ENCODE measurements at places on chromosomes 3 and 15. TPM values are rescaled to one million over a fixed set of nuclear protein-coding genes. Genes with fewer than 3 reads are reported as not detected.

- H3K36me3 ChIP-seq, result no peaks in the 10 kb centered on the region
- no peak for DNase-seq
- no peaks in the 10 kb centered on the region for H3K27me3 ChIP-seq
- H3K4me3 ChIP-seq, result no peak overlapping the region
Measured at GRCh38 chr3:73669260-73669659, 44.5 kb upstream of the PDZRN3 start.

- H3K36me3 ChIP-seq, result no peaks in the 10 kb centered on the region
- no peak for DNase-seq
- H3K4me1 ChIP-seq, result no peaks in the 10 kb centered on the region
- H3K27me3 ChIP-seq, result no peaks in the 10 kb centered on the region
- no peak overlapping the region for H3K27ac ChIP-seq
Measured at GRCh38 chr3:148206446-148206845, 491.3 kb upstream of the AGTR1 start.

THBS1 gene
- total RNA-seq, result 92.2 TPM

GRCh38 chr3:32249184-32249782 lies 10.8 kb downstream of the CMTM8 start:
- H3K4me1 ChIP-seq, result peaks cover 5% of the 10 kb centered on the region
- no peaks in the 10 kb centered on the region for H3K36me3 ChIP-seq
- DNase-seq, result no peak
- no peaks in the 10 kb centered on the region for H3K27me3 ChIP-seq
- H3K27ac ChIP-seq, result no peak overlapping the region

ACTC1 gene
- 1.1 TPM for total RNA-seq

GRCh38 chr15:65006876-65007275 lies 17.2 kb upstream of the SPG21 start:
- no peak overlapping the region for H3K4me3 ChIP-seq
- H3K27me3 ChIP-seq, result no peaks in the 10 kb centered on the region
- DNase-seq, result no peak
- no peak overlapping the region for H3K27ac ChIP-seq

MAP1A gene
- 27.1 TPM for total RNA-seq

DNA sequence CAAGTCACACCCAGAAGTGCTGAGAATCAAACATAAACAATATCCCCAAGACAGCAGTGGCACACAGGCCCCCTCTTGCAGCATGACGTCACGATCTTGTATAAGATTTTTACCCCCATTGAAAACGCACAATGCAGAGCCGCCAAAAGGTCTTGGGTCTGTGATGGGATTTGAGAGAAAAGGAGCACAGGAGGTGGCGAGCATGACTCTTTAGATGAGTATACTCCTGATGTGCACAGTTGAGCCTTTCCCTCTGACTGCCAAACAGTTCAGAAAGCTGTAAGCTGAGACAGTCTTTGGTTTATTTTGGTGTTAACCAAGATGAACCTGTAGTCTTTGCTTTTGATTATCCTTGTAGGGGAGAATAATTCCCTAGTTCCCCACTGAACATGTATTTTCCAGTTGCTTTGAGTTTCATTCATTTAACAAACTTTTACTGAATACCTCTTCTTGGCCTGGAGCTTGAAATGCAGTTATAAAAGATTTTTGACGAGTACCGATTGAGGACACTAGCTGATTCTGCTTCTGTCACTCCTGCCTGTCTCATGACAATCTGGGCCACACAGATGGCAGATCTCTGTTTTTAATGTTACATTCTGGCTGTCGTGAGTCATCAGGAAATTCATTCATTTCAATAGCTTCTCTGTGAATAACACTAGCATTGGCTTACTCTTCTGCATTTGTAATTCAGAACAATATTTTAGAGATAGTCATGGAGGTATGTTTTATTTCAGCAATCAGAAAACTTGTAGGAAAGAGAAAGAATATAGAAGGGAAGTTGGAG lies 28.9 kb downstream of the CFAP91 start:
- no peak overlapping the region for H3K4me3 ChIP-seq
- no peaks in the 10 kb centered on the region for H3K4me1 ChIP-seq
- peaks cover 5% of the 10 kb centered on the region for H3K36me3 ChIP-seq
- no peak overlapping the region for H3K27ac ChIP-seq
- no peaks in the 10 kb centered on the region for H3K27me3 ChIP-seq

GRCh38 chr3:126544596-126545281 lies 14.0 kb downstream of the C3orf22 start:
- H3K27me3 ChIP-seq, result peaks cover 6% of the 10 kb centered on the region
- H3K36me3 ChIP-seq, result no peaks in the 10 kb centered on the region
- H3K4me1 ChIP-seq, result no peaks in the 10 kb centered on the region
- no peak overlapping the region for H3K27ac ChIP-seq
- DNase-seq, result peak; percentile 38

ALG1L2 gene
- 1.7 TPM for total RNA-seq

- no peak overlapping the region for H3K4me3 ChIP-seq
- no peak for DNase-seq
- H3K27ac ChIP-seq, result no peak overlapping the region
- H3K36me3 ChIP-seq, result no peaks in the 10 kb centered on the region
Measured at GRCh38 chr3:171712171-171712938, 97.9 kb downstream of the PLD1 start.

- H3K4me3 ChIP-seq, result no peak overlapping the region
- H3K36me3 ChIP-seq, result no peaks in the 10 kb centered on the region
- no peak for DNase-seq
- H3K4me1 ChIP-seq, result peaks cover 30% of the 10 kb centered on the region
- no peak overlapping the region for H3K27ac ChIP-seq
Measured at GRCh38 chr3:48476426-48477053, 27.4 kb downstream of the SHISA5 start.

DNA sequence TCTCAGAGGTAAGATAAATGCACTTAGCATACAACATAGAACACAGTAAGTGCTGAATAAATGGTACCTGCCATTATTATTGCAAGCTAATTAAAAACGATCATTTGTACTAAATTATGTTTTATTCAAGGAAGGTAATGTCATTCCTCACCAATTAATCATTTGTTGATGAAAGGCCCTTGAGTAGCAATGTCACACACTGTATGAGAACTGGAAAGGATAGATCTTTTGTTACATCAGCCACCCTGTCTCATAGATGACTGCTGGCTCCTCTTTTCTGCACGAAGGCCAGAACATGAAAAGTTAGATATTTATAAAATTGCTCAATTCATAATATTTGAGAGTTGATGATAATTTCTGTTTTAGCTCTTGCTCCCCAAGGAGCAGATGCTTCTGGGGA lies 415.4 kb downstream of the RBMS3 start:
- DNase-seq, result no peak
- no peak overlapping the region for H3K4me3 ChIP-seq
- no peaks in the 10 kb centered on the region for H3K36me3 ChIP-seq
- H3K27ac ChIP-seq, result peak overlapping the region; percentile 89

GRCh38 chr3:10419637-10420232 lies 85.7 kb downstream of the ATP2B2 start:
- no peaks in the 10 kb centered on the region for H3K4me1 ChIP-seq
- no peaks in the 10 kb centered on the region for H3K27me3 ChIP-seq
- H3K36me3 ChIP-seq, result no peaks in the 10 kb centered on the region
- DNase-seq, result no peak
- H3K4me3 ChIP-seq, result no peak overlapping the region

GRCh38 chr3:120203016-120203415 lies 82.0 kb downstream of the GPR156 start:
- peak; percentile 3 for DNase-seq
- no peaks in the 10 kb centered on the region for H3K4me1 ChIP-seq
- no peaks in the 10 kb centered on the region for H3K36me3 ChIP-seq
- H3K27ac ChIP-seq, result no peak overlapping the region

DNA sequence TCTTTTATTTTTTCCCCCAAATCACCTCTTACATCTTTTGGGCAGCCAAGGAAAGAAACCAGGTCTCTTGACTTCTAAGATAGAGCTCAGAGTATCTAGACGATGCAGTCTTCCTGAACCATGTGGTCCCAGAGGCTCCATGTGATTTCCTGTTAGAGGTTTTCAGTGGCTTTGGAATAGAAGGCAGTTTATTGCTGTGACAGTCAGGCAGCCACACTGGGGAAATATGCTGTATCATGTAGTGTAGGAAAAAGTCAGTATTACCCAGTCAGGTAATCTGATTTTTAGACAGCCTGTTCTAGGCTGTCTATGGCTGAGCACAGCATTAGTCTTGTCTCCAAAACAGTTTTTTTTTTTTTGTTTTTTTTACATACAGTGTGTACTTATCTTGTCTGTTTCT lies 294.3 kb downstream of the THSD4 start:
- no peaks in the 10 kb centered on the region for H3K27me3 ChIP-seq
- DNase-seq, result no peak
- no peak overlapping the region for H3K4me3 ChIP-seq
- no peak overlapping the region for H3K27ac ChIP-seq
- peaks cover 20% of the 10 kb centered on the region for H3K4me1 ChIP-seq

GRCh38 chr3:152196782-152197181 lies 71.9 kb upstream of the MBNL1 start:
- no peak overlapping the region for H3K27ac ChIP-seq
- H3K27me3 ChIP-seq, result no peaks in the 10 kb centered on the region
- no peak overlapping the region for H3K4me3 ChIP-seq

- no peak overlapping the region for H3K27ac ChIP-seq
- no peaks in the 10 kb centered on the region for H3K36me3 ChIP-seq
- DNase-seq, result no peak
- no peak overlapping the region for H3K4me3 ChIP-seq
- H3K4me1 ChIP-seq, result no peaks in the 10 kb centered on the region
- H3K27me3 ChIP-seq, result no peaks in the 10 kb centered on the region
Measured at GRCh38 chr3:116300226-116300625, 145.1 kb downstream of the LSAMP start.

GRCh38 chr3:172043766-172044165 lies 4.4 kb downstream of the FNDC3B start:
- peaks cover 41% of the 10 kb centered on the region for H3K4me1 ChIP-seq
- H3K4me3 ChIP-seq, result no peak overlapping the region
- no peaks in the 10 kb centered on the region for H3K36me3 ChIP-seq
- H3K27ac ChIP-seq, result no peak overlapping the region

GRCh38 chr15:57824186-57824585 lies 117.7 kb downstream of the POLR2M start:
- H3K27ac ChIP-seq, result no peak overlapping the region
- H3K4me1 ChIP-seq, result no peaks in the 10 kb centered on the region
- no peaks in the 10 kb centered on the region for H3K36me3 ChIP-seq
- no peak overlapping the region for H3K4me3 ChIP-seq
- H3K27me3 ChIP-seq, result no peaks in the 10 kb centered on the region
- no peak for DNase-seq

GRCh38 chr3:133949438-133949837 lies 53.8 kb upstream of the RAB6B start:
- H3K27ac ChIP-seq, result no peak overlapping the region
- H3K4me3 ChIP-seq, result no peak overlapping the region
- H3K36me3 ChIP-seq, result no peaks in the 10 kb centered on the region
- peaks cover 3% of the 10 kb centered on the region for H3K4me1 ChIP-seq
- no peak for DNase-seq

DNA sequence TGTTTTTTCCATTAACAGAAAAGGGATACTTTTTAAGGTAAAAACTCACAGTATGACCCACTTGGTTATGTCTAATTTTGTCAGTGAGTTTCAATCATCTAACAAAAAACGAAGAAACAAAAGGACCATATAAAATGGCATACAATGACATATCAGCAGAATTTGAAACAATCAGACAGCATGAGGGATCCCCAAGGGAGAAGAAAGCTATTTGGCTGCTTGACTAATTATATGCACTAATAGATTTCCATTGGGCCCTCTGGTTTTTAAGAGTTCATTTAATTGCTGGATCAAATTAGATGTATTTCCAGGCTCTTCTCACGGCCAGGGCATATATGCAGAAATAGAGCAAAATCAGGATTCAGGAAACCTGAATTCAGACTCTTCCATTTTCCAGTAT lies 376.4 kb upstream of the GBE1 start:
- no peaks in the 10 kb centered on the region for H3K4me1 ChIP-seq
- no peak overlapping the region for H3K4me3 ChIP-seq
- DNase-seq, result no peak
- no peak overlapping the region for H3K27ac ChIP-seq
- no peaks in the 10 kb centered on the region for H3K27me3 ChIP-seq

DNA sequence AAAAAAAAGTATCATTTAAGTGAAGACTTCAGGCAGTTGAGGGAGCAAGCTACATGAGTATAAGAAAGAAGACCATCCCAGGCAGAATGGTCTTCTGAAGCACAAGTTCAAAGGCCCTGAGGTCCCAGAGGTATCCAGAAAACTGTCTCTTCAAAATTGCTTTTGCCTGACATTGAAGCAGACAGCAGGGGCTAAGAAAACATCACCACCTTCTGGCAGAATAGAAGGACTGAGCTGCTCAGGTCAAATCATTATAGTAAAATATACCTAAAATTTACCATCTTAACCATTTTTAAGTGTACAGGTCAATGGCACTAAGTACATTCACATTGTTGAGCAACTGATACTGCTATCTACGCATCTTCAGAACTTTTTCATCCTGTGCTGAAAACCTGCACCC lies 16.4 kb downstream of the GPR160 start:
- no peaks in the 10 kb centered on the region for H3K36me3 ChIP-seq
- DNase-seq, result no peak
- H3K27me3 ChIP-seq, result no peaks in the 10 kb centered on the region
- H3K4me1 ChIP-seq, result peaks cover 6% of the 10 kb centered on the region
- H3K4me3 ChIP-seq, result no peak overlapping the region
- no peak overlapping the region for H3K27ac ChIP-seq
